Stimulated activated CD4-positive, alpha-beta T cell treated with anti-CD3 and anti-CD28 coated beads, Interleukin-1b, Interleukin-23, amount 100 ng/mL, for 48 hours (primary cell): ENCODE measurements at places on chromosomes 12 and 14.

- DNase-seq = no peak
Observed at GRCh38 chr14:76577090-76577489, 184.2 kb upstream of the VASH1 start.

- DNase-seq = no peak
Observed at GRCh38 chr14:100599981-100600380, 12.8 kb upstream of the BEGAIN start.

GRCh38 chr12:122096591-122097149, 18.1 kb downstream of the MLXIP start:
- no peak for DNase-seq

DNA sequence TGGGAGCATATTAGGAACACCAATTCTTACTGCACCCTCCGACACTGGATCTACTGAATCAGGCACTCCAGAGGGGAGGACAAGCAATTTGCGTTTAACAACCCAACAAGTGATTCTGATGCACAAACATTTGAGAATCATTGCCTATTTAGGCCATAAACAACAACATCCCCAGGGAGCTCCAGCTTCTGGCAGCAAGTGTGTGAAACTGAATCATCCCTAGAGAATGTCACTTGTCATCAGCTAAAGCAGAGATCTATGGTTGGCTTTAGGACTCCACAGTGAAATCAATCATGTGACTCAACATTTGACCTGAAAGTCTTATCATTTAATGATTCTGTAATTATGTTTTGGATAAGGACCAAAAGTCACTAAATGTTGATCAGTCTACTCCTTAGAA, 505.0 kb upstream of the FLRT2 start:
- DNase-seq = no peak

DNA sequence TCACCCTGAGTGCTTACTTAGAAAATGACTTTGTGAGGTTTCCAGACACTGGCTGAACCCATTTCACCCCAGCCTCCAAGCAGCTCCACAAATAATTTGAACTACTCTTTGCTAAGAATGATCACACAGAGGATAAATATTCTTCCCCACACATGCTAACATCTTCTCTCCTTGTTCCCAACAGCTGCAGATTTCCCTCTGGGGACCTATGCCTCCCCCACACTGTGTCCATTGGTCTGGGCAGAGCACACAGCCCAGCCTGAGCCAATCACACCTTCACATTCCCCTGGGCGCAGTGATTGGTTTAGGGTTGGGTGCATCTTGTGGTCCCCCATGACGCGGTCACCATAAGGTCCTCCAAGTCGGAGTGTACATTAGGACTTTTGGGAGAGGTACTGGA, 6.9 kb downstream of the SDR9C7 start:
- DNase-seq = no peak

GRCh38 chr12:5034603-5035002, 9.1 kb upstream of the KCNA5 start:
- DNase-seq = peak; percentile 59

DNA sequence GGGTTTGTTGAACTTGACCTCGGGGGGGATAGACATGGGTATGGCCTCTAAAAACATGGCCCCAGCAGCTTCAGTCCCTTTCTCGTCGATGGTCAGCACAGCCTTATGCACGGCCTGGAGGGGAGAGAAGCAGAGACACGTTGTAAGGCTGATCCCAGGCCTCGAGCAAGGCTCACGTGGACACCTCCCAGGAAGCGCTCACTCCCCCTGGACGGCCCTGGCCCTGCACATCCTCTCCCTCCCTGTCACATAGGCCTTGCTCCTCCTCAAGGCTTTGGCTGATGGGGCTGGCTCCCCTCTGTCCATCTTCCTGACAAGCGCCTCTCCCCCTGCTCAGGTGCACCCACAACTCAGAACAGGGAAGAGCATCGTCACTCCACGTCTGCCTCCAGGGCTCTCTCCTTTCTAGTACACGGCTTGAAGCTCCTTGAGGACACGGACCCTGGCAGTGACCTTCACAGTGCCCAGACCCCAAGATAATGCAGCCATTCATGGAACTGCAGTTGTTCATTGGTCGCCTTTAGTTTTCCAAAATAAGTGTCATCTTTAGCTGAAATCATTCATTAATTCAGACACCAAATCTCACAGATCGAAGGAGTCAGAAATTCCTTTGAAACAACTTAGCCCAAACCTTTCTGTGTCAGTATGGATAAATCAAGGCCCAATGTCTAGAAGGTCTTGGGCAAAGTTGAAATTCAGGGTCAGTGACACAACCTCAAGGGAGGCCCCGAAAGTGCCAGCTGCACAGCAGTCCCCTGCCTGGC, 9.7 kb downstream of the SERPINA1 start:
- no peak for DNase-seq

DNA sequence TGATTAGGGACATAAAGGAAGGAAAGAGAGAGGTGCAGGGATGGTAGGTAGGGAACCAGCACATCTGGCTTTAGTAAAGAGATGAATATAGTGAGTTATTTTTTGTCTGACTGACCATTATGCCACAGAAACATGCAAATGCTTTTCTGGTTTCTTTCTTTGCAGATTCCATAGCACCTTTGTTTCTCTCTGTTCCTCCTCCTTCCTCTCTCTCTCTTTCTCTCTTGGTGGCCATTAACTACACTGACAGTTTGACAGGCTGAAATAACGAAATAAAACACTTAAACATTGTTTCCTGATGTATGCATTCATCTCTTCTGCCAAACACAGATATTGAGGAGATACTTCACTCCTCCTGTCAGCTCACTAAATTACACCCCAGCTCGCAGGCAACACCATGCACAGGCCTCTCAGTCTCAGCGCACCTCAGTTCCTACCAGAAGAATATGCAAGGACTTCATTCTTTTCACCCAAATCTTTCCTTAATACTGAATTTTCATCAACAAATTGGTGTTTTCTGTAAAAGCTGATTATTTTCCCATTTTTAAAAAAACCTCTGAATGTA, 406.9 kb upstream of the SOX5 start:
- DNase-seq = no peak

GRCh38 chr12:124047045-124047566, 74.1 kb downstream of the ZNF664 start:
- DNase-seq = no peak

GRCh38 chr14:52868911-52869618, 77.7 kb upstream of the GNPNAT1 start:
- DNase-seq = no peak

DNA sequence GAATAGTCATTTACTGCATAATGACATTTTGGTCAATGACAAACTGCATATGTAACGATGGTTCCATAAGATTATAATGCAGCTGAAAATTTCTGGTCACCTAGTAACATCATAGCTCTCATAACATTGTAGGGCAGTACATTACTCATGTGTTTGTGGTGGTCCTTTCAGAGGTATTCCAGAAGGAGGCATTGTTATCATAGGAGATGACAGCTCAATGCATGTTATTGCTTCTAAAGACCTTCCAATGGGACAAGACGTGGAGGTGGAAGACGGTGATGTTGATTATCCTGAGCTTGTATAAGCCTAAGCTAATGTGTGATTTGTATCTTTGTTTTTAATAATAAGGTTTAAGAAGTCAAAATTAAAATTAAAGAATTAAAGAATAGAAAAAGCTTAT, 43.8 kb upstream of the TSPAN11 start:
- no peak for DNase-seq

GRCh38 chr12:106685381-106685780, 89.1 kb upstream of the RIC8B start:
- no peak for DNase-seq
